ENCODE measurements at places on chromosomes 3 and 15. TPM values are rescaled to one million over a fixed set of nuclear protein-coding genes. Genes with fewer than 3 reads are reported as not detected.

The INKA1 gene
- total RNA-seq = 0.27 TPM

The SSUH2 gene
- 4.5 TPM for total RNA-seq

The CSPG5 gene
- total RNA-seq = 0.46 TPM

The MOBP gene
- 1.3 TPM for total RNA-seq

The IRAK2 gene
- 1.7 TPM for total RNA-seq

The CCR3 gene
- total RNA-seq = 0.28 TPM

The MME gene
- total RNA-seq = 1.1 TPM

The AP3S2 gene
- 54.0 TPM for total RNA-seq

The ZNF710 gene
- total RNA-seq = 33.8 TPM

The RGMA gene
- total RNA-seq = 12.9 TPM

The EXD1 gene
- total RNA-seq = not detected

The FETUB gene
- not detected for total RNA-seq

The KCNAB1 gene
- 3.3 TPM for total RNA-seq

The TTLL13 gene
- total RNA-seq = 0.47 TPM

The CSPG4 gene
- 12.2 TPM for total RNA-seq

The FMN1 gene
- total RNA-seq = 48.3 TPM

The RAB6B gene
- 8.3 TPM for total RNA-seq

The SNTN gene
- not detected for total RNA-seq

The SEMA5B gene
- total RNA-seq = 0.15 TPM
